ENCODE measurements at places on chromosomes 16 and 17. TPM values are rescaled to one million over a fixed set of nuclear protein-coding genes. Genes with fewer than 3 reads are reported as not detected.

Gene FOXL1
- total RNA-seq, result 1.5 TPM

Gene NHLRC4
- total RNA-seq, result 0.05 TPM

Gene PDILT
- total RNA-seq, result not detected

Gene RNF43
- total RNA-seq, result not detected

- DNase-seq, result no peak
Observed at GRCh38 chr17:47225911-47226688, 17.0 kb downstream of the MYL4 start.

DNA sequence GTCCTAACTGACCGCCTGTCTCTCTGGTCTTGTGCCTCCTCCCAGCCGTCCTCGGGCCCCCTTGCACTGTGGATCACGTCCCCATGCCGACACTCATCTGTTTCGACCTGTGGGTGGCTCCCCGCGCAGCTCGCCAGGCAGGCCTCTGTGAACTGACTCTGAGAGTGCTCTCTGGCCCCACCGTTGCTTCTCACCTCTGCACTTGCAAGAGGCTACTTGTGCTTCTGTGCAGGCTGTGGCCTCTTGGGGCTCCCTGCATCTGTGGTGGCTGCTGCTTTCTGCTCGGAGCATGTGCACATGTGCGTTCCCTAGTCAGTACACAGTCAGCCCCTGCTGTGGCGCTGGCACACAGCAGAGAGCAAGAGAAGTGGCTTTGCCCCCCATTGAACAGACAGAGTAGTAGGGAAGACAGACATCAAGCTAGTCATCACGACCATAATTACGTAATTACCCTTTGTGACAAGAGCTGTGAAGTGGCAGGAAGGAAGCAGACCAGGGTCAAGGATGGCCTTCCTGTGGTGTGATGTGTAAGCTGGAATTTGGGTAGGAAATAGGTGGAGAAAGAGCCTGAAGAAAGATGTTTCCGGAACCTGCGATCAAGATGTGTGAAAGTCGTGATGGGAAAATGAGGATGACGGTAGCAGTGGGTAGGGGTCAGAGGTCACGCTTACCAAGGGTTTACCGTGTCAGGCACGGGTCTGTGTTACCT lies 256.0 kb upstream of the CACNG5 start:
- no peak for DNase-seq

GRCh38 chr16:30769379-30770089 lies 7.4 kb downstream of the RNF40 start:
- DNase-seq, result no peak

DNA sequence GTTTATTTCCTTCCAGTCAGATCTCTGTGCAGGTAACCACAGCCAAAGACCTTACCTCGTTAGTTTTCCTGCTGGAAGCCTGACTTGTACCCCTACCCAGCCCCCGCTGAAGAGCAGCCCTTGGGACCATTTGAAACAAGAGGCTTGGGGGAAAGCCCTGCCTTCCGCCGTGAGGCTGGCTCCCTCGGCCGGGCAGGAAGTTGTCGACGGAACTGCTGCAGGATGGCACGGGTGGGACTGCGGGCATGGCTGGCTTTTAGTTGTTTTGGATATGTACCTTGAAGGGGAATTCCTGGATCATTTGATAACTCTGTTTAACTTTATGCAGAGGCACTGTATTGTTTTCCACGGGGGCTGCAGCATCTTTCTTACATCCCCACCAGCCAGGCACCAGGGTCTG lies 49.0 kb upstream of the ENDOV start:
- no peak for DNase-seq

DNA sequence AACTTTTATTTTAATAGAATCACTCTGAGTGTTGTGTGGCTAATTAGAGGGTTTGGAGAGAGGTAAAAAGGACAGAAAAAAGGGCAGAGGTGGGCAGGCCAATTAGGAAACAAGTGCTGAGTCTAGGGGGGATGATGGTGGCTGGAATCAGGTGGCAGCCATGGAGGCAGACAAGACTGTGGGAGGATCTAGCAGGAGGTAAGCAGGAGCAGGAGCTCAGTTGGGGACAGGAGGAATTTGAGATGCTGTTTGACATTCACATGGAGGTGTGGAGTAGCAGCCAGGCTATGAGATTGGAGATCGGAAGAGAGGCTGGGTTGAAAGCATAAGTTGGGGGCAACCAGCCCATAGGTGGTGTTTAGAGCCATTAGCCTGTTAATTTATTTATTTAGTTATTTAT lies 3.7 kb upstream of the MT4 start:
- no peak for DNase-seq

DNA sequence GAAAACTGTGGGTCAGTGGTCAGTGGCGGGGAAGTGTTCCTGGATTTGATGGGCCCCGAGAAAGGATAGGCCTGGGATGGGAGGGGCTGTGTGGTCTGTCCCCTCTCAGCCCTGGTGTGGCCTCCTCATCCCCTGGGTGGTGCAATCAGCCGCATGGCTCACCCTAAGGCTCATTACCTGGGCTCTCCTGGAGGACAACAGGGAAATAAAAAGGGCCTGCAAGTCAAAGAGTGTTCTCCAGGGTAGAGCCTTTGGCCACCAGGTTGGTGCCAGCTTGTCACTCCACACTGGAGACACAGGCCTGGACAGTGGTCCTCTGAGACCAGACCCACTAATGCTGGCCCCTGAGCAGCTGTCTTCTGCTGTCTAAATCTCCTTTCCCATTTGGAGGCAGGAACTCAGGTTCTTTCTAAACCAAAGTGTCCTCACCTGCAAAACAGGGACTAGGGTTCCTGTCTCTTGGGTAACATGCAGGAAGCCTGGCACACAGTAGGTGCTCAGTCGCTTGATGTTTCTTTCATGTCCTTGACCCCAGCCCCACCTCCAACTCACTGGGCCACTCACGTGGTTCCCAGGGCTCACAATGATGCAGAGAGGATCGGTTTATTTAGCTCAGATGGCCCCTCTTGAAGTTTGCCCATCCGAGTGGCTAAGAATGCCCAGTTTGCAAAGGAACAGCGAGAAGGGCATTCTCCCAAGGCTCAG lies 2.4 kb downstream of the NDRG4 start:
- no peak for DNase-seq

DNA sequence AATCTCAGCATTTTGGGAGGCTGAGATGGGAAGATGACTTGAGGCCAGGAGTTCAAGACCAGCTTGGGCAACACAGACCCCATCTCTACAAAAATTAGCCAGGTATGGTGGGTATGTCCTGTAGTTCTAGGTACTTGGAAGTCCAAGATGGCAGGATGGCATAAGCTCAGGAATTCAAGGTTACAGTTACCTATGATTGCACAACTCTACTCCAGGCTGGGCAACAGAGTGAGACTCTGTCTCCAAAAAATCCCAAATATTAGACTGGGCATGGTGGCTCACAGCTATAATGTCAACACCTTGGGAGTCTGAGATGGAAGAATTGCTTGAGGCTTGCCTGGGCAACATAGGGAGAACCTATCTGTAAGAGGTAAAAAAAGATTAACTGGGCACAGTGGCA lies 63.4 kb downstream of the CRLF3 start:
- no peak for DNase-seq

GRCh38 chr17:56648806-56649205 lies 55.3 kb downstream of the NOG start:
- DNase-seq, result no peak
